ENCODE measurements at places on chromosomes 7 and 10.

- no peak for DNase-seq
Measured at GRCh38 chr10:30550967-30551815, 78.4 kb downstream of the LYZL2 start.

DNA sequence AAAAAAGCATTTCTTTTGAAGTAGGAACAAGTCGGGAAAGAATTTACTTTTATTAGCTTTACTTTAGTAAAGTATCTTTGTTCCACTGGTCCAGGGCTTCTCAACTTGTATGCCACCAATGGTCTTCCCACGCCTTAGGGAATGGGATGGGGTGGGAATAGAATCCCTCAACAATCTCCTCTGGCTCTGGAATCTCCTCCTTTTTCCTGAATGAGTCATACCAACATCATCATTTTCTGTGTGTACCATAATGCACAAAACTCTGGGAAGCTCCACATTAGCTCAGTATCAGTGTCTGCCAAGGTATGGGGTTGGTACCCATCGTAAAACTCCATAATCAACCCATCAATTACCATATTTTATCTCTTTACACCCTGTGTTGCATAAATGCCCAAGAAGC lies 159.4 kb upstream of the BMPER start:
- DNase-seq = no peak

- no peak for DNase-seq
Measured at GRCh38 chr7:17010637-17011300, 129.0 kb upstream of the AGR3 start.

DNA sequence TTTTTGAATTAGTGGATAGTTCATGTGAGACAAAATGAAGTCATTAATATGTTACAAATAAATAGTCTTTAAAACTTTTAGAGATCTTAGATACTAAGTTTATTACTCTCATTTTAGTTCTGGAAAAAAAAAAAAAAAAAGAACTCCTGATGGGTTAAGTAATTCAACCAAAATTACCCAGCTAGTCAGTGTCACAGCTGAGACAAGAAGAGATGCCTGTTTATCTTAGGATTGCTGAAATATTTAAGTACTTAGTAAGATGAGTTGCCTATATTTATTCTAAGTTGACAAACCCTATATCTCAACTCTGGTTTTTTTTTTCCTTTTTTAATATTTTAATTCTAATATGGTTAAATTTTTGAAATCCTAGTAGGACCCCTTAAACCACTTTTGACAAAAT lies 781.0 kb upstream of the LRRN3 start:
- DNase-seq = no peak

- DNase-seq = no peak
Measured at GRCh38 chr10:88693392-88694020, 12.5 kb upstream of the LIPK start.

- DNase-seq = no peak
Measured at GRCh38 chr7:1562116-1562515, 6.1 kb upstream of the TMEM184A start.

GRCh38 chr10:87767253-87767652 lies 50.8 kb downstream of the ATAD1 start:
- DNase-seq = no peak

GRCh38 chr10:44195112-44196007 lies 189.5 kb downstream of the CXCL12 start:
- DNase-seq = no peak

DNA sequence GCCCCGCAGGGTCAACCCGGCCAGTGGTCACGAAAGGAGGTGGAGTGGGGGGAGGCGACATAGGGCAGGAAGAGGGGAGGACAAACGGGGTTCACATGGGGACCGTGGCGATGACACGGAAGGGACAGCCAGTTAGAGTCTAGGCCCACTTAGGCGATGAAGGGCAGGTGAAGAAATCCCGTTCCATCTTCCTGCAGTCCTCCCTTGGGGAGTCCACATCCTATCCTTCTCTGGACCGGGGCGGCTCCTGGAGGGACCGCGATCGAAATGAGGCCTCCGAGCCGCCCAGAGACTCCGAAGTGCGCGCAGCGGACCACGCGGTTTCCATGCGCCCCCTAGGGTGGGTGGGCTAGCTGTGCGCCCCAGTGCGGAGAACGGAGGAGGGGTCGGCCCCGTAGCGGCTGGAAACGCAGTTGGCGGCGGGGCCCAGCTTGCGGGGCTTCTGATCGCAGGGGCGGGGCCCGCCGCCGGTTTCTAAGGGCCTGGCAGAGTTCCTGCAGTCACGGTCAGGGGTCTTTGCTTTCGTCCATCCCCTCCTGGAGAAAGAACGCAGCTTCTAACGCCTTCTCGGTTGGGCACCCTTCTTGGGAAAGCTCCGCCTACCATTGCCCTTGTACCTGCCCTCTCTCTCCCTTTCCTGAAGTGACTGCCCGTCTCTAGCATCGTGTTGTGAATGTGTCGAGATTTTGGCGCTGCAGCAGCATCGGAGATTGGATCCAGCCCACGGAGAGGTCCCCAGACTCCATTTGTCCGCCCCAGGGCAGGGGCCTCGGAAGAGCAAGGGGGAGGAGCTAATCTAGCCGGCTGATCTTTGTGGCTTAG lies 17.9 kb upstream of the TMEM225B start:
- peak; percentile 84 for DNase-seq

GRCh38 chr10:44958196-44958897 lies 1.3 kb upstream of the RASSF4 start:
- DNase-seq = peak; percentile 50

DNA sequence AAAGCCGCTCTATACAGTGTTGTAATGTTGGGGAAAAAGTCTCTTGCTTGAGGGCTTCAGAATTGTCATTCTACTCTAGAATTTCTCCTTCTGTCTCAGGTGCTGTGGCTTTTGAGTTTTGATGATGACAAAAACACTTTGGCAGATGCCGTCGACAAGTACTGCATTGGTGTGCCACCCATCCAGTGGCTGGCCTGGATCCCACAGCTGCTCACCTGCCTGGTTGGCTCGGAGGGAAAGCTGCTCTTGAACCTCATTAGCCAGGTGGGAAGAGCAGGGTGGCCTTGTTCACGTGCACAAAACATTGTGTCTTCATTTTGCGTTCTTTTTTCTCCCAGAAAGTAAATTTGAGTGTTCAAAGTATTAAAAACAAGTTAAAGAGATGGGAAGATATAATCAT lies 112.0 kb downstream of the TRRAP start:
- no peak for DNase-seq

- peak; percentile 11 for DNase-seq
Measured at GRCh38 chr10:49144058-49144720, 10.4 kb upstream of the FAM170B start.

- no peak for DNase-seq
Measured at GRCh38 chr10:125017547-125018298, 75.8 kb downstream of the ZRANB1 start.

DNA sequence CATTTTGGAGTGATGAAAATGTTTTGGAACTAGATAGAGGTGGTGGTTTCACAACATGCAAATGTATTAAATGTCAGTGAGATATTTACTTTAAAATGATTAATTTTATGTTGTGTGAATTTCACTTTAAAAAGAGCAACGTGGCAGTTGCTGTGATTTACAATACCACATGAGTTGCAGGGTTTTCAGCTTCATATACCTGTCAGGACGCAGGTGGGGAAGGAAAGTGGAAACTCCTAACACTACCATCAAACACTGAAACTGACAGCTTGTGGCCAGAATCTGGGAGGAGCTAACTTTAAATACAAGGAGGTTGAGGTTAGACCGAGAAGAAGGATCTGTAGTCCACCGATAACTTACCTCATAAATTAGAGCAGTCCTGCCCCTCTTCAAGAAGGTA lies 168.9 kb upstream of the TMEM72 start:
- DNase-seq = no peak

DNA sequence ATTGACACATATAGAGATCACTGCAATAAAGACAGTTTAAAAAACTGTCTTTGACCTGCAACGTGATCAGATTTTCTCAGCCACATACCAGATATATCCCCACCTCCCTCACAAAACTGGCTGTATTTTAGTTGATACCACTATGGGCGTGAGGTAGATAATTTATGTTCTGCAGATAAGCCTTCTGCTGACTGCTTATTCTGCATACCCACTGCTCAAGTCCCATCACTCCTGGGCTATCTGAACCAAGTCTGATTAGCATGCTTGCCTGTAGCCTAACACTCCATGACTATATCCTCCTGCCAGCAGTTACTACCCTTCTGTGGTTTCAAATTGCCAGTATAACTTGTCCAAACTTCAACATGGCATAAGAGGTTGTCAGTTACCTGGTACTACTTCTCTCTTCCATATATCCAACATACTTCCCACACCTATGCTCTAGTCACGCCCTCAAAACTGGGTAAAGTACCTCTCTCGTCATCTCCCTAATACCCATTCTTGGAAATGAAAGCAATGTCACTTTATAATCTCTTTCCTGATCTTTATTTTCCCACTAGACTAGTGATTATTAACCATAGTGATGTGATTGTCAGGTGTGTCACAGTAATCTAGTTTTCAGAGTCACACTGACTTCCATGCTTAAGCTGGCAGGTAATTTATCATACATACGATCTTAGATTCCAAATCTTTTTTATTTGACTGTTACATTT lies 70.7 kb downstream of the MALSU1 start:
- DNase-seq = no peak

DNA sequence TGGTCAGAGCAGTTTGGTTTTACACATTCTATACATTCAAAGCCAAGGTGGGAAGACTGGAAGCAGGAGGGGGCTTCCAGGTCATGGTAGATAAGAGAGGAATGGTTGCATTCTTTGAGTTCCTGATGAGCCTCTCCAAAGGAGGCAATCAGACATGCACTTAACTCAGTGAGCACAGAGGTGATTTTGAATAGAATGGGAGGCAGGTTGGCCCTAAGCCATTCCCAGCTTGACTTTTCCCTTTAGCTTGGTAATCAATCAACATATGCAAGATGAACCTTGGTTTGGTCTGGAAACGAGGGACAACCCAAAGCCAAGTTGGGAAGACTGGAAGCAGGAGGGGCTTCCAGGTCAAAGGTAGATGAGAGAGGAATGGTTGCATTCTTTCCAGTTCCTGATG lies 31.4 kb downstream of the TCERG1L start:
- no peak for DNase-seq

GRCh38 chr10:79129361-79129997 lies 60.7 kb downstream of the ZMIZ1 start:
- DNase-seq = no peak

GRCh38 chr10:45197816-45198485 lies 117.5 kb downstream of the OR13A1 start:
- no peak for DNase-seq

GRCh38 chr10:37752334-37752875 lies 105.0 kb downstream of the ZNF248 start:
- no peak for DNase-seq

- DNase-seq = no peak
Measured at GRCh38 chr7:30202671-30203070, 67.9 kb downstream of the MTURN start.

GRCh38 chr7:46385662-46386309 lies 464.7 kb upstream of the IGFBP3 start:
- DNase-seq = no peak

DNA sequence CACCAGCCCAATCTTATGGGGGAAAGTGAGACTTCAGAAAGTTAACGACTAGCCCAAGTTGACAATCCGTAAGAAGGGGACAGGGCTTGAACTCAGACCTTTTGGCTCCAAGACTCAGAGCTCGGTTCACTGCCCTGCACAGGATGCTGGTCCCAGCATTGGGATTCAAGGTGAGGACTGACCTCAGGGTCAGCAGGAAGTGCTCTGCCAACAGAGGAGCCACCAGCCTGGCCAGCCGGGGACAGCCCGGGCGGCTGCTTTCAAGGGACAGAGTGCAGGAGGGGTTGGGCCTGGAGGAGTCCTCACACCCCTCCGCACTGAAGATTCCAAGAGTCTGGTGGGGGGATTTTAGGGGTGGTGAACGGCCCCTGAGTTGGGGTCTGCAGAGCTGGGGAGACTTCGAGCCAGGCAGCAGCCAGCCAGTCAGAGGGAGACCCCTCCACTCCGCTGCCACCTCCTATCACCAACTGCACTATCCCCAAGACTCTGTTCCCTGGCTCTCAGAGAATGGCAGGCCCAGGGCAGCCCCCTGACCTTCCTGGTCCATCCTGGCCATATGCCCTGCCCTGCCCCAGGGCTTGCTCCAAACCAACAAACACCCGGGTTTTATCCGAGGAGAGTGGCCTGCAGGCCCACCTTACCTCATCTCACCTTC lies 19.7 kb downstream of the TLL2 start:
- DNase-seq = no peak

DNA sequence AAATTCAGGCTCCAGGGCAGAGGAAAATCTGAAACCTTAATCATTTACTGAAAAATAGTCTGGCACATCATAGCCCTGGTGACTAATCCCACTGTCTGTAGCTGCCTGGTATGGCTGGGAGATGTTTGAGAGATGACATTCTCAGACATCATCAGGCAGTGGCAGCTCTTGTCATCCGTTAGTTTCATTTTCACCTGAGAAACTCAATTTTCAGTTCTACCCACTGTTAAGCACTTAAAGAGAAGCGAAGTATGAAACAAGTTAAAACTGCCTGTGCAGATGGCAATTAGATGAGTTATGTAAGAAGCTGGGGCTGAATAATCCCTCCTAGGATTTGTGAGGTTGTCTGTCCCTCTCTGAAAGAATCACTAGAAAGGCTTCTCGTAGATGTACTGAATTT lies 150.2 kb downstream of the NSUN6 start:
- DNase-seq = no peak

DNA sequence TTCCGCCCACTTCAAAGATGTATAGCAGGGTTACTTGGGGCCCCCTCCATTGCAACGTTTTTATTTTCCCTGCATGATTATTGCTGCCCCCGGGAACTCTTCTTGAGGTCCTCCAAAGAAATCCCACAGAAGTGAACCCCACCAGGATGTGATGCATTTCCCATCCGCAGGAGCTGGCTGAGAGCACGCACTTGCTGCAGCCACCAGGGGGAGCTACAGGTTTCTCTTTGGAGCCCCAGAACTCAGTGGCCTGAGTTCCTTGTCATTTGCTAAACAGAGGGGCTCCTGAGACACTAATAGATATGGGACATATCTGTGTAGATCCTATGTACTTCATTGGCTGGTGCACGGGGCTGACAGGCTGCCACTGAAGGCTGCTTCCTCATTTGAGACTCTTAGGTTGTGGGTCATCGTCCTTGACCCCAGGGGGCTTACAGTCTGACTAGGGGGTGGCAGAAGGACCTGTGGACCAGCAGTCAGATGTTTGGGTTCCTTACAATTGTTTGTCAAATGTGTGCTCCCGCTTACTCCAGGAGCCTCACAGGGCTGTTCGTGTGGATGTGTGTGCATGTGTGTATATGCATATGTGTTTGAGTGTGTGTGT lies 52.3 kb upstream of the ENO4 start:
- peak; percentile 83 for DNase-seq

DNA sequence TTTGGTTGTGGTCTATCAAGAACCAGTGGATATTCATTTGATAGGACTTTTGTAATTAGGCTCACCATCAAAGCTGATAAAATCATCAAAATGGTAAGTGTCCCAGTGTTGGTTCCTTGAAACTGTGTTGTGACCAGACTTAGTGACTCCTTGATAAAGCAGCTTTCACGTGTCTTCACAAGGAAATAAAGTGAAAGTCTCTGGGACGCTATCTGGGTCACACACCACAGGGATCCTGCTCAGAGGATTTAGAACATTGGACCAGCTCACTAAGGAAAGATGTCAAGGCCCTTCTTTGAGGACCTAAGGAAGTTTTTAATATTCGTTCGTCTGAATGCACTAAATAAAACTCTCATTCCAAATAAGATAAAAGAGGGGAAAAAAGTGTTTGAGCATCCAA lies 193.1 kb downstream of the RNLS start:
- DNase-seq = no peak

Data from activated CD8-positive, alpha-beta memory T cell treated with anti-CD3 and anti-CD28 coated beads for 24 hours (primary cell).